ENCODE measurements at places on chromosomes 4 and X. TPM values are rescaled to one million over a fixed set of nuclear protein-coding genes. Genes with fewer than 3 reads are reported as not detected.

Gene PPP4R3C
- polyA plus RNA-seq: not detected

Gene LRRC66
- polyA plus RNA-seq: 0.86 TPM

Gene MTTP
- 3.3 TPM for polyA plus RNA-seq

Gene TMEM35A
- 122 TPM for polyA plus RNA-seq

Gene KIF4A
- polyA plus RNA-seq: 9.4 TPM

Gene BEX2
- 223 TPM for polyA plus RNA-seq

Gene DMP1
- polyA plus RNA-seq: 0.12 TPM

Gene CSN1S1
- polyA plus RNA-seq: not detected
